Amniotic stem cell (primary cell): ENCODE measurements at places on chromosomes 1 and 21.

DNA sequence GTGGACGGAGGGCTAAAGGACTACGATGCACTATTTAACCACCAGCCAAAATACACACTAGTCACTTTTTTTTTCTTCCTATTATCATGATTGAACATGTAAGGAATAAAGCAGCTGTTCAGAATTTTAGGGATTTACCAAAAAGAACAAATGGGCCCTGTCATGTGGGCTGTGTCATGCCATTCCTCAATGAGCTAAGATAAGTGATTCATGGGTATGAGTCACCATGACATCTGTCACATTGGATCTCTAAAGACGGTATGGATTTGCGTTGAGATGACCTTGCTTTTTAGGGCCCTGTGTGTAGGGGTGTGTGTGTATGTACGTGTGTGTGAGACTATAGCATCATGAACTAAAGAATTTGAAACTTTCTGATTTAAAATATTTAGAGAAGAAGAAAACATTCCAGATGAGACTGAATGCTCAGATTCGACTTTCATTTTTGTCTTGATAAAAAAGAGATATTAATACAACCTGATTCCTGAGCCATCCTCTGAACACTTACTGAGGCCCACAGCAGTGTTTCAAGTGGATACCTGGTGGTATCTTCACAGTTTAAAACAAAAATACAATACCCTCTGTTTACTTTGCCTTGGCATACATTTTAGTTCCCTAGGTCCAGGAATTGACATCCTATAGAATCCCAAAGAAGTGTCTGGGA lies 246.1 kb upstream of the DUSP10 start:
- DNase-seq = no peak

DNA sequence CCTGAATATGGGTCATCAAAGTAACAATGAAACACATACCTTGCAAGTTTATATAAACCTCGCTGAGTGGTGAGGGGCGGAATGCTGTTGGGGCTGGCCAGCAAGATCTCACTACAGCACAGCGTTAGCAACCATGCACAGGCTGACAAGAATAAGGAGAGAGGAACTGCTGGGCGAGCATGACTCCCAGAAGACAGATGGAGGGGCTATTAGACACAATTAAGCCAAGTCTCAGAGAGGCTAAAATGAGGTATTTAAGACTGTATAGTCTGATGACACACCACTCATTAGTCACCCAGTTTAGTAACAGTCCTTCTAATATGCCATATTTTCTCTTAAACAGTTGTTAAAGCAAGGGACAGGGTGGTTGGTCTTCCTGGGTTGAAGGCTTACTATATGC lies 340.2 kb upstream of the NR5A2 start:
- no peak for DNase-seq

DNA sequence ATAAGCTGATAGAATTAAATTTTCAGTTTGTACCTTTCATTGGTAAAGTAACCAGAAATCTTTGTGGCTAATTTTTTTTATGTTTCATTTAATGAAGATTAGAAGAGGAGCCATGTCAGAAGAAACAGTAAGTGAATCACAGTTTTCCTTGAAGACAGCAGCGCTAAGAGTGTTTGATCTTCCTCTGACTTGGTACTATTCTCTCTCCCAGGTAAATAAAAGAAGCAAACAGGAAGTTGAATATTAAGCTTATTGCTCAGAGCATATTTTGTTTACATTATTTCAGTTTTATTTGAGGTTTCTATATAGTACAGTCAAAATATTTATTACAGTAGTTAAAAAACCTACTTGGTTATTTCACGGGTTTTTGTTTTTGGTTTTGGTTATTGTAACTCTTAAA lies 3.7 kb downstream of the MIGA1 start:
- DNase-seq = no peak

DNA sequence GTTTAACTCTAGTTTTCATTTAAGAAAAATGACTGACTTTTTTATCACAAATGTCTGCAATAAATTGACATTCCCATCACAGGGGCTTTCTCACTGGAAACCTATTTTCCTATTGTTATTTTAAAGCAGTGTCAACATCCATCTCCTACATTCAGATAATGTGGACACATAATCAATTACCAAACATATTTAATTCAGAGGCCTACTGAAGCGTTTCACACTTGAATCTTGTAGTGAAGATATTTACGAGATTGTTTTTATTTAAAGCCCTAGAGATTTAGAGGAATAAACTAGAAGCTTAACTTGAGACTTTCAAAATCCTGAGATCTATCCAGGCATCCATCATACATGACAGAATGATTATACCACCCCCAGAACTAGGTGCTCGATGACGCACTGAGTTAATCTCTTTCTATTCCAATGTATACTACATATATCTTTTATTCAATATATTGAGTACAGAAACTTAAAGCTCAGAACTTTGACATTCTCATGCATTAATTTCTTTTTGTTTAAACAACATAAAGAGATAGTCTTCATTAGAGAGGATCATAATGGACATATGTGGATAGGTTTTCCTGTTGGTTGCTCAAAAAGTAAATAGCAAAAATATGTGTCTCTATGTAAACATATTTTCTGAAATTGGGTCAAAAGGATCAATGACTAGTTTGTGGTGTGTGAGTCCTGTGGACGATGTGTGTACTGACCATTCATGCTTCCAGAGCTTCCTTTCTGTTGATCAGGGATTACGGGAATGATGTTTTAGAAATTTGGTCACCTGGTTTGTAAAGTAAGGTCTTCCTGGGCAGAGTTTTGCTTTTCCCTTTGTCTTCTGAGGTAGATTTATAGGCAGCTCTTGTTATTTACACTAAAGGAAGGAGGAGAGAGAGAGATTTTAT lies 171.5 kb upstream of the HMCN1 start:
- DNase-seq = no peak

DNA sequence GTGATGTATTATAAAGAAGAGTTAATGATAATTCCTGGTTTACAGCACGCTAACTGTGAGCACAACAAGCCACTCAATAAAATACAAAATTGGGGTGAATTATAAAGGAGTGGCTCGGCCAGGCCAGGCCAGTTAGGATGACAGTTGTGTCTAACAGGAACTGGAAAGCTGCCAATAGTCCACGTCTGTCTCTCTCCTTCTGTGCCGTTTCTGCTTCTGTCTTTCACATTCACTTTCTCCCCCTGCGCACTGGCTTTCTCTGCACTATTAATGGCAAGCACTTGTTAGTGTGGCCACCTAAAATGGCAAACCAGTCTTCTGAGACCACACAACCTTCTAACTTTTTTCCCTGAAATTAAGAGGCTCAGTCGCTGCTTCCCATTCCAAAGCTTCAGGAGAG lies 394.3 kb downstream of the NTNG1 start:
- no peak for DNase-seq

- no peak for DNase-seq
These were observed 115.8 kb downstream of the CAPN8 start for GRCh38 chr1:223549740-223550139.

DNA sequence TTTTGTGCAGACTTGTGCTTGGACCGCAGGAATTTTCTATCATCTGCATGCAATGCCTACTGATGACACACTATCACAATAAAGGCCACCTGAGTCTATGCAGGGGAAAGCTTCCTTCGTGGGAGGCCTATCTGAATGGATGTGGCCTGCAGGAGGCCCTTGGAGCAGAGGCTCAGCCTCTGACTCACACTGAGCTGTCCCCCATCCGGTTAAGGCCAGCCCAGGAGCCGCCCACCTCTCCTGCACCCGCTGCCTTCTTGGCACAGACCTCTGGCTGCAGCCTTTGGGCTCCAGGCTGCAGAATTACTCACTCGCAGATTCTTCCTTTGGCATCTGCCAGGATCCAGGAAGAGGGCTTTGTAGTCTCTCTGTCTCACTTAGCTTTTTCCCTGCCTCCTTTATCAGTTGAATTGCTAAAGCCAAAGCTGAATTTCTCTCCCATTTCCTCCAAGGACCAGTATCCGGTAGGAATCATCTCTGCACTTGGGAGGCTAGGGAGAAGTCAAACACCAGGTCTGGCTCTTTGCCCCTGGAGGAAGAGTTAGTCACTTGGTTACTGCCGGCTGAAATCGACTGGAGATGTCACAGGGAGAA lies 65.1 kb upstream of the JUN start:
- DNase-seq = peak; percentile 90

- DNase-seq = no peak
These were observed 26.7 kb upstream of the ZNHIT6 start for GRCh38 chr1:85734931-85735330.

GRCh38 chr1:33350611-33351280 lies 29.8 kb upstream of the A3GALT2 start:
- no peak for DNase-seq

- no peak for DNase-seq
These were observed 7.0 kb downstream of the PALMD start for GRCh38 chr1:99652881-99653281.

DNA sequence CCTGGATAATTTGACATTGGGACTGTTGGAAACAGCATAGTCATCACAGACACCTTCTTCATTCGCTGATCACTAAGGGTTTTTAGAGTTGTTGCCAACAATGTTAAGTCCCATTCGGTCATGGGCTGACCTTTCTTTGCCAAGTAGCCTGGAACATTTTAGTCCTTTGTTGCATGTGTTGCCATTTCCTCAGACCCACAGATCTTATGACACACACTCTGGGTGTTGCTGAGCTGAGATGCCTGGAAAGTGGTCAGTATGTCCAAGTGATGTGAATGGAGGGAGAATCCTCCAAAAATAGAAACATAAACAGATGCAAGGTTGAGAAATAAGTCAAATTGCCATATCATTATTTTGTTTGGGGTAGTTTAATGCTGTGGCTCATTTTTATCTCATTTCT lies 61.5 kb upstream of the GJA5 start:
- DNase-seq = no peak

DNA sequence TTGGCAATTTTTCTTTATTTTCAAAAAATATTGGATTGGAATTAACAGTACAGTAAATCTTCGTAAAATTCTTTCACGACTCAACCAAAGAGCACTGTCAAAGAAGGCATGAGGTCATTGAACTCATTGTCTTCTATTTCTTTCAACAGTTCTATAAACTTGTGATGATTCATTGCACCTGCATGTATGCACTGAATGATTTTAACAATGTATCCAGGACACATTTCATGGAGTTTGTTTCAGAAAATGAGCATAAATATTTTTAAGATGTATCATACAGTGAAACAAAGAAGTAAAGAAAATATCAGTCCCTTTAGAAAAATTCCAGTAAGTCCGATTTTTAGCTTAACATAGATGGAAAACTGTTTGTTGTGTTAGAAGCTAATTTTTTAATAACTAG lies 33.6 kb upstream of the CD34 start:
- DNase-seq = no peak

GRCh38 chr21:16570171-16570570 lies 840.4 kb downstream of the USP25 start:
- DNase-seq = no peak

DNA sequence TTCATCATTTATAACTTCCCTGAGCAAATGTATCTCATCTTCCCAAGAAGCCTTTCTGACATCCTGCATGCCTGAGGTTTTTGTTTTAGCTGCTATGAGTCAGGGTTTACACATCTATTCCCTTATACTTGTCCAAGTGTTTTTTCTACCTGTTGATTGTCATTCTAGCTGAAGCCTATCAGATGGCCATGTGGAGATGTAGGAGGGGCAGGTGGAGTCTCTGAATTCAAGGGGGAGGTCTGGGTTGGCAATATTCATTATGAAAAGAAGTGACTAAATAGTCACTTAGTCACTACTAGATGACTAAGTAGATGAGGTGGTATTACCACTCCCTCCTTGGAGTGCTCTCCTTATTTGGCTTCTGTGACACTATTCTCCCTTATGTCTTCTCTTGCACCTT lies 52.4 kb downstream of the XCL1 start:
- no peak for DNase-seq

DNA sequence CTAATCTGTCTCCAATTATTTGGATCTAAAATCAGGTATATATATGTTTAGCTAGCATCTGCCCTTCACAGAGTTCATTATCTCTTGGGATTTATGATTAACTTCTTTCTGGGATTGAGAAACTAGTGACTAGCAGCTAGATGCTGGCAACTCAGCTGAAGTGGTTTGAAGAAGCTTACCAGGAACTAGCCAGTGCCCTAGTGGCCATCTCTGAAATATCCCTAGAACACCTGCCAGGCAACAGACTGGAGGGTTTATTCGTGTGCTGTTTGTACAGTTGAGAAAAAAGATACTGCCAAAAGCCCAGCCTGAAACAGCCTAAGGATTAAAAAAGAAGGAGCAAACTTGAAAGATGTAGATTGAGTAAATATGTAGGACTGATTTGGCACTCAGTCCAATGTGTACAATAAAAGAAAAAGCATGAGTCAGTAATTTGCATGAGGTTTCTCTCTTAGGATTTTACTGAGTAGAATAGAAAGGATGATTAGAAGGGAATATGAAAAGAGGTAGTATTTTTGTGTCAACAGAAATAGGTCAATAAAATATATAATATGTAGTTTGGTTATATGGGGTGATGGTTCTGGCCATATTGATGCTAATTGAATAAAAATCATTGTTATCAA lies 1144.6 kb upstream of the ADGRL2 start:
- DNase-seq = no peak

- DNase-seq = no peak
These were observed 63.4 kb downstream of the DDR2 start for GRCh38 chr1:162695687-162696086.

DNA sequence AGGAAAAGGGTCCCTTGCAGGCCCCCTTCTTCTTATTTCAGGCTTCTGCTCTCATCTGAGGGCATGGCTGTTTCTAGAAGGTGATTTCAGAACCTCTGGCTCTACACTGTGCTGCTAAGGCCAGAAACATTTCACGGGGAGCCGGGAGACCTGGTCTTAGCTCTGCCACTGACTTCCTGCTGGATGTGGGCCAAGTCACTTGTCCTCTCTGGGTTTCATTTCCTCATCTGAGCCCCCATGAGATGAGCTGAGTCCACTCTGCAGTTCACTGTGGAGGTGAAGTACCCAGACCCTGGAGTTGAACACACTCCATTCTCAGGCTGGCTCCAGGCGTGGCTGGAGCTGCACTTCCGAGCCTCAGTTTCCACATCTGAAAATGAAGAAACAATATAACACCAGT lies 2.1 kb downstream of the PADI1 start:
- DNase-seq = no peak

DNA sequence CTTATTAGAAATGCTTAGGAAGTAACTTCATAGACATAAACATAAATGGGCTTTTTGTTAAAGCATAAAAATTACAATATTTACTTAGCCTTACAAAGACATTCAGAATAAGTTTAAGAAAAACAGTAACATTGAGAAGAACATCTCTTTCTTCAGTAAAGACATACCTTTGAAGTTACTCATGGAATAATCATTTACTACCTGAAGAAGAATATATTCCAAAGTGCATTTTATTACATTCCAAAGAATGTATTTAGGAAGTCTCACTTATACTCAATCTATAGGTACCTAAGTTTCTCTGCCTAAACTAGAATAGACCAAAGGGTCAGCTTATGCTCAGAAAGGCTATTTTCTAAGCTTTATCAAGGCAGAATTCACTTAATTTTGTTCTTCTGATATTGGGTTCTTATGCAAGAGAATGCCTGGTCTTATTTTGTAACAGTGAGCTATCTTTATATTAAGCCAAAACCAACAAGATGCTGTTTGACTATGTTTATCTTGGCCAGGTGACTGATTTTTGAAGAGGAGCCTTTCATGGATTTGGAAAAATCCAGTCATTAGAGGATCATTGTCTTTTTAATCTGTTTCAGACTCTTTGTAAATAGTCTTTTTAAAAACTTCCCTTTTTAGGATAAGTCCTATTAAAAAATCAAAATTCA lies 110.1 kb downstream of the OLFML2B start:
- DNase-seq = no peak
